ENCODE measurements at places on chromosomes 11 and 22.

- DNase-seq: no peak
These were observed 5.4 kb upstream of the GAS2L1 start for GRCh38 chr22:29300807-29301601.

DNA sequence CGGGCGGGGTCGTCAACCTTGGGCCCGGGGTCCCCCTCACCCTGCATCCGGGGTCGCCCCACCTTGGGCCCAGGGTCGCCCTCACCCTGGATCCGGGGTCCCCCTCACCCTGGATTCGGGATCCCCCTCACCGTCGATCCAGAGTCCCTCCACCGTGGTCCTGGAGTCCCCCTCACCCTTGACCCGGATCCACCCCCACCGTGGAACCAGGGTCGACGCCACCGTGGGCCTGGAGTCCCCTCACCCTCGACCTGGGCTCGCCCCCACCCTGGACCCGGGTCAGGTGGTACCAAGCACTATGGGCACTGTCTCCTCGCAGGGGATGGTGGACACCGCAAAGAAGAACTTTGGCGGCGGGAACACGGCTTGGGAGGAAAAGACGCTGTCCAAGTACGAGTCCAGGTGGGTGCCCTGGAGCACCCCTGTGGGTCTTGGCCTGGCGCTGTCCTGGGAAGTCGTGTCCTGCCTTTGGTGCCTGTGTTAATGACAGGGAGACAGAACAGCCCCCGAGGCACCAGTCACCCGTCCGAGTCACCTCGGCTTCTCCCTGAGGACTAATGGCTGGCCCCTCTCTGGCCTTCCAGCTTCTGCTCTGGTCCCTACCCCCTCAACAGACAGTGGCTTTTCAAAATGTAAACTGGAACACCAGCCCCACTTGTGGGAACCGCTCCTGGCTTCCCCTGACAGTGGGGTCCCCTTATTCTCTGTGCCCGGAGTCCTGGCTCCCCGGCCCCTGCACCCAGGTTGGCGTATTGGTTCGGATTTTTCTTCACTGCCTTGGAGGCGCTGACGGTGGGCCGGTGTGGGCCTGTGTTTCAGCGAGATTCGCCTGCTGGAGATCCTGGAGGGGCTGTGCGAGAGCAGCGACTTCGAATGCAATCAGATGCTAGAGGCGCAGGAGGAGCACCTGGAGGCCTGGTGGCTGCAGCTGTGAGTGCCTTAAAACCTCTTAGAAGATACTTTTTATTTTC lies 762 bp downstream of the CRELD2 start:
- DNase-seq: no peak

GRCh38 chr22:24389680-24390079 lies 37.7 kb upstream of the ADORA2A start:
- DNase-seq: no peak

- DNase-seq: no peak
These were observed 23.5 kb downstream of the OTUB1 start for GRCh38 chr11:64009710-64010109.

DNA sequence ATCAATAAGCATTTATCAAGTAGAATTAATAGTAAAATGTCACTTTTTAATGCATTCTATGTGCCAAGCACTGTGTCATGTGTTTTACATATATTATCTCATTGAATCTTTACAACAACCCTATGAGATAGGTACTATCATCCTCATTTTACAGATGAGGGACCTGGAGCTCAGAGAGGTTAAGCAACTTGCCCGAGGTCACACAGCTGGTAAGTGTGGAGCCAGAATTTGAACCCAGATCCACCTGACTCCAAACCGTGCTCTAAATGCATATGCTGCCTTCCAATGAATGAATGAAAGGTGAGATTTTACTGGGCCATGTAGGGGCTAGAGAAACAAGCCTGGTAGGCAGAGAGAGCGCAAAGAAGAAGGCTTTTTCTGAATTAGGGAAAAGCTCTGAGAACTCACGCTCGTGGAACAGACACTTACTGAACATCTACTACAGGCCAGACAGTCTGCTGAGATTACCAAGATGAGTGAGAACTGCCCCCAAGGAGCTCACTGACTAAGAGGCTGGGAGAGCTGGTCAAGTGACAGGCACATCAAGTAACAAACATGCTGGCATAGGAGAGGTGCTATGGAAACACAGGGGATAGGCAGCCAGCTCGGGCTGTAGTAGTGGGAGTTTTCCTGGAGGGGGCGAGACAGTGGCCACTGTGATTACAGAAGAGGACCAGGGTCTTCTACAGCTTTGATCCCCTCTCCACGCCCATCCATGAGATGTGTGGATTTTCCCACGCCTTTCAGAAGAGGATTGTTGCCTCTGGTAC lies 4.4 kb downstream of the ABCG4 start:
- DNase-seq: no peak

- no peak for DNase-seq
These were observed 1246.1 kb upstream of the TENM4 start for GRCh38 chr11:80686889-80687288.

DNA sequence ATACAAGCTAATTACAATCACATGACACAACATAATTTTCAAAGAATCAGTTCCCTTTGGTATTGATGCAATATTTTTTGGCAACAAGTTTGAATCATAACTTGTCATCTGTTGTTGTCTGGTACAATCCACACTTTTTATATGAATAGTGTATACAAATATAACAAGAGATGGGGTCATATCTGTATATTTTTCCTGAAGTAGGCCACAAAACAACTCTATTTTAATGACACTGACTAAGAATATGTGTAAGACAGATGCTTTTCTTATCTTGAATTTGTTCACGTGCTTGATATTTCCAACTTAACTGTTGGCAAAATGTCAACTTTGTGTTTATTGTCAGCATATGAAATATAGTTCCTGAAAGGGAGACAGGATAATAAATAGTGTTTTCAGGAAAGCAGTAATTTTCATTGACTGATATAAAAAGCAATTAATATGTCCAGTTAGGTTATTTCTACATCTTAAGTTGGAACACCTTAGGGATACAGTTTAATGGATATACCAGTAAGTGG lies 27.9 kb downstream of the NOX4 start:
- no peak for DNase-seq

DNA sequence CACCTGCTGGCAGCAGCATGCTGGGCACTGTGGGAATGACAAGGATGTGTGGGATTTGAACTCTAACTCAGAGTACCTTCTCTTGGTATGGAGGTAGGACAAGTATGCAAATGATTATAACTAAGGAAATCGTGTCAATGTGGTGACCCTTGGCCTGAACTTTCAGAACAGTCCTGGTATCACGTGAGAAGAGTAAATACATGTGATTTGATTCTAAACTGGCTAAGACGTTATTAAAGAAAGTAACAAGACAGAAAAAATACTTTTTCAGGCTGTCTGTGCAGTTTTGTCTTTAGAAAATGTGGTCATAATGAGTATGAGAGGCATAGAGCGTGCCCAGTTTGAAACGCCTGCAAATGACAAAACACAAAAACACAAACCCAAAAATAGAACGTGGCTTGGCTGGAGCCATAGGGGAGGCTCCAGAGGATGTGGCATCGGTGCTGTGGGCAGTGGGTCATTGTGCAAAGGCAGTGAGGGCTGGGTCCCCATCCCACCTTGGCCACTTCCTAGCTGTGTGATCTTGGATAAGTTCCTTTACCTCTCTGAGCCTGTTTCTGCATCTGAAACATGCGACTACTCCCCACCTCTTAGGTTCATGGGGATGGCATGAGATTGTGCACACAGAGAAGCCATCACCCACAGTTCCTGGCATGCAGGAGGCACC lies 18.4 kb upstream of the IL2RB start:
- no peak for DNase-seq

GRCh38 chr22:38655519-38656255 lies 505 bp downstream of the FAM227A start:
- DNase-seq: no peak

DNA sequence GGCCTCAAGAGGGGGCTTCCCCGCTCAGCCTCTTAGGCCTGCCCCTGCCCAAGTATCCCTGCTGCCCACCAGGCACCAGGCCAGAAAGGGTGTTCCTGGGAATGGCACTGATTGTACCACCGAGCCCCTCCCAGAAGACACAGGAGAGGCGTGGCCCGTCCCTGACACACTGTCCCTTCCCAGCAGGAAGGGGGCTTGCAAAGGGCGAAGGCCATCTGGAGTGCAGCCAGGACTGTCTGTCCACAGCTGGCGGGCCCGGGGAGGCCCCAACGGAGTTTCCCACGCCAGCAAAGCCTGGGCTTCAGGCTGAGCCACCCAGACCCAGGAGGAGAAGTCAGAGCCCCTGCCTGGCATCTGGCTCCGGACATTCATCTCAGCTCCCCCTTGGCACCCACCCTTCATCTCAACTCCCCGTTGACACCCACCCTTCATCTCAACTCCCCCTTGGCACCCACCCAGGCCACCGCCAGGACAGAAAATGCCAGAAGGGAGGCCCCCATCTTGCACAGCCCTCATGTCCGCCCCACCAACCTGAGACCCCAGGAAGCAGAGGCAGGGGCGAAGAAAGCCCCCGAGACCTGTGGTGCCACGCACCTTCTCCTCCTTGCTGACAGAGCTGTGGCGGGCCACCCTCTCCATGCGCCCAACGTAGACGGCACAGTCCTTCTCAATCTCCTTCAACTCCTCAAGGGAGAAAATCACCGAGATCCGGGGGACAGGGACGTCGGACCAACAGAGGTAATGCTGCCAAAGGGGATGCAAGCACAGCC lies 19.4 kb downstream of the TUBGCP6 start:
- no peak for DNase-seq

- no peak for DNase-seq
These were observed 28.1 kb downstream of the DRD4 start for GRCh38 chr11:665062-665703.

GRCh38 chr11:1041936-1042608 lies 5.6 kb upstream of the MUC6 start:
- DNase-seq: no peak

- DNase-seq: no peak
These were observed 448.0 kb upstream of the FAT3 start for GRCh38 chr11:91776655-91777054.

DNA sequence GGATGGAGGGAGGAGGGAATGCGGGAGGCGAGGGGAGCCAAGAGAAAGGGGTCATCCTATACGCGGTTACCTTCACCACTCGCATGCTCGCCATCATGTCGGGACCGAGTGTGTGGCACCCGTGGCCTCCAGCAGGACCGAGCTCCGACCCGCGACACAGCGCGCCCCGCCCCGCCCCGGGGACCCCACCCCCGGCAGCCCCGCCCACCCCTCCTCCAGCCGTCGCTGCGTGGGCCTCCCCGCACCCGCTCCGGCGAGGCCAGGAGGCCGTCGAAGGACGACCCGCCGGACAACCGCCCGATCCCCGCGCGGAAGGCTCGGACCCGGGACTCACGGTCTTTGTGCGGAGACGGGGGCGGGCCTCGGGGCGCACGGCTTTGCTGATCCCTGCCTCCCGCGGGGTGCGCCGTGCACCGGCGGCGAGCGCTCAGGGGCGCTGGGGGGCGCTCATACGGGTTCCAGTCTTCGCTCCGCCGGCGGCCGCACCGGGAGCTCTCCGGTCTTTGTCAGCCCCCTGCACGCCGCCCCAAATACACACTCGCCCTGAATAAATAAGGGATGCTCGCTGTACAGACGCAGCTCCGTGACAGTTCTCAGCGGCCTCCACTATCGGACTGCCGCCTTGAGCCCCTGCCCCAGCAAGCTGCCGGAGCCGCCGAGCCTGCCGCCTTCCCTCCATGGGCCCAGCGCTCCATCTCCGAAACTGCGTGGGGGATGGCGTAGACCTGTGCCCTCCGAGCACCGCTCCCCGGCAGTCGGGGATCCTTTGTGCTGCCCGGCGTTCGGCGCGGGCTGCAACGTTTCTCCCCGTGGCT lies at the start of gene UBE2L6:
Gene UBE2L6, minus strand, starts transcription at position 158 of the 815 bp plus-strand sequence. Its CDS starts 61 bp downstream, at position 97.
- peak; percentile 57 for DNase-seq

DNA sequence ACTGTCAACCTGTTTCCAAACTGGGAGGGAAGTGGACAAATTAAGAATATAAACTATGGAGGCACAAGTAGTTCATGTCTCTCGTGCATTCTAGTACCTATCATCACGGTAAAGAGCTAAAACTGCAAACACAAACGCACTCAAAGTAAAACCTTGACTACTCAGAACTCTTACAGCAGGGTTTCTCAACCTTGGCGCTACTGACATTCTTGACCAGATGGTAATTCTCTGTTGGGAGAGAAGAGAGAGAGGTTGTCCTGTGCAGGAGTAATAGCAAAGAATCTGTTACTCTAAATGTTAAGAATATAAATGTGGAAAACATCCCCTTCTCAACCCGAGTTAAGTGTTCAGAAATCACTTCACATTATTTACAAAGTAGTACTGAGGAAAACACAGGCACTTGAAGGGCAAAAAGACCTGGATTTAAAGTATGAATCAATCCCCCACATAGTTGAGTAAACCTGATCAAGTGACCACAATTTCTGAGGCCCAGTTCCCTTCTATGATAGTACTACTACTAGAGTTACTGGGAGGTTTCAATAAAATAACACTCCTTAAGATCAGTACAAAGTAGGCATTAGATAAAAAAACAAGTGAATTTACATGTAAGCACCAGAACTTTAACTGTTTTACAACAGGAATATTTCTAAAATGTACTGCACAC lies 73.1 kb upstream of the ARHGAP32 start:
- no peak for DNase-seq

DNA sequence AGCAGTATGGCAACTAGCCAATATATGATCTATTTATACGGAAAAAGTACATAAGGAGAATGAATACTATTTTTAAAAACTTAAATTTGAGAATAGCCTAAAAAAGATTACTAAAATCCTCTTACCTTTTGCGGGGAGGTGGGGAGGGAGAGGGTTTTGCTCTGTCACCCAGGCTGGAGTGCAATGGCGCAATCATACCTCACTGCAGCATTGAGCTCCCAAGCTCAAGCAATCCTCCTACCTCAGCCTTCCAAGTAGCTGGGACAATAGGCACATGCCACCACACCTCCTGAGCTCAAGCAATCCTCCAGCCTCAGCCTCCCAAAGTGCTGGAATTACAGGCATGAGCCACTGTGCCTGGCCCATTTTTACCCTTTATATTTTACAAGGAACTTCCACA lies 82.0 kb downstream of the TTC28 start:
- no peak for DNase-seq

- DNase-seq: no peak
These were observed 10.5 kb upstream of the MGAT3 start for GRCh38 chr22:39446239-39446721.

DNA sequence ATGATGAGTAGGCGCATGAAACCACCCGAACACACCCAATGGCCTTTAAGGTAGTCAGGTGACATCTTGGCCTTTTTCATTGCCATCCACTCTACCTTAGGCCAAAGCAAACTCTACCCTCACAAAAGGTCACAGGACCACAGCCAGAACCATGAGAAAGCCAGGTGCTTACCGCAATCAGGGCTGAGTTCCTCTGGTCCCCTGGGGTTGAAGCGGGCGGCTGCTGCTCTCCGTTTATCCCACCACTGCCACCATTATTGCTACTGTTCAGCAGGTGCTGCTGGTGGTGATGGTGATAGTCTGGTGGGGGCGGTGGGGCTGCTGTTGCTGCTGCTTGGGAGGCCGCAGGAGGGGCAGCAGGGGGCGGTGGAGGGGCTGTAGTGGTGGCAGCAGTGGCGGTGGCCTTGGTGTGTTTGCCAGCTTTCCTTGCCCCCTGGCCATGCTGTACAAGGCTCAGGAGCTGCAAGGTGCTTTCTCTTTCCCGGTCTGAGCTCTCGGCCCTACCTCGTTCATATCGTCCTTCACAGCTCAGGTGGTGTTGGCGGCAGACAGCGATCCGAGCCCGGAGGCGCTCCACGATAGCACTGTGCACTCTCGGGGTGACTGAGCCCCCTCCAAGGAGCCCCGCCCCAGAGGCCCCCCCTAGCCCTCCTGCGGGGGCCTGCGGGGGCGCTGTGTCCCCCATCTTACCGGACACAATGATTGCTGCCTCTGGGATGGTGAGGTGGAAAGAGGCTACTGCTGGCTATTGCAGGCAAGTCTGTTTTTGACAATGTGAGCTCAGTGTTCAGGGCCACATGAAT lies 1.6 kb downstream of the MAML2 start:
- peak; percentile 37 for DNase-seq
